ENCODE measurements at places on chromosomes 11 and 22.
A peak's percentile ranks its signal among the peaks of the same experiment; 100 is the strongest.

- no peaks in the 10 kb centered on the region for H3K36me3 ChIP-seq
- no peak for DNase-seq
Observed at GRCh38 chr11:110249066-110249465, 47.3 kb downstream of the RDX start.

- peak overlapping the region; percentile 53 for H3K4me3 ChIP-seq
- H3K36me3 ChIP-seq = no peaks in the 10 kb centered on the region
- peaks cover 3% of the 10 kb centered on the region for H3K4me1 ChIP-seq
- peak; percentile 64 for DNase-seq
- no peak overlapping the region for H3K27ac ChIP-seq
Observed at GRCh38 chr22:31082606-31083376, 1.7 kb downstream of the SMTN start.

- peaks cover 5% of the 10 kb centered on the region for H3K27me3 ChIP-seq
- H3K4me1 ChIP-seq = no peaks in the 10 kb centered on the region
- no peak overlapping the region for H3K27ac ChIP-seq
- no peak overlapping the region for H3K4me3 ChIP-seq
Observed at GRCh38 chr22:36302439-36303114, 49.6 kb downstream of the APOL1 start.

GRCh38 chr11:13726456-13726855 lies 58.0 kb downstream of the FAR1 start:
- H3K4me3 ChIP-seq = no peak overlapping the region
- peaks cover 4% of the 10 kb centered on the region for H3K36me3 ChIP-seq
- no peak overlapping the region for H3K27ac ChIP-seq

DNA sequence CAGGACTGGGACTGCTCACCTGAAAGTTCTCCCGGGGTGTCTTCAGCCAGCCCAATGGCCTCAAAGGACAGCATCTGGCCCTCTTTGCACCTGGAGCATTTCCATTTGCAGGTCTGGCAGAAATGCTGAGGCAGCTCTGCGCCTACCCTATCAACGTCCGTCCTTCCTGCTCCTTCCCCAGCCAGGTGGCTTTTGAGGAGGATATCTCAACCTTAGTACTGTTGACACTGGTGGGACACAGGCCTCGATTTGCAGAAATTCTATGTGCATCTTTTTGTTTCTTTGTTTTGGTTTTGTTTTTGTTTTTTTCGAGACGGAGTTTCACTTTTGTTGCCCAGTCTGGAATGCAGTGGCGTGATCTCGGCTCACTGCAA lies 5.0 kb downstream of the MOGAT2 start:
- H3K27me3 ChIP-seq = peaks cover 2% of the 10 kb centered on the region

GRCh38 chr22:24925586-24926427 lies 20.7 kb downstream of the LHFPL7 start:
- no peak overlapping the region for H3K4me3 ChIP-seq
- no peaks in the 10 kb centered on the region for H3K4me1 ChIP-seq
- DNase-seq = no peak
- H3K27ac ChIP-seq = no peak overlapping the region
- no peaks in the 10 kb centered on the region for H3K36me3 ChIP-seq
- no peaks in the 10 kb centered on the region for H3K27me3 ChIP-seq

DNA sequence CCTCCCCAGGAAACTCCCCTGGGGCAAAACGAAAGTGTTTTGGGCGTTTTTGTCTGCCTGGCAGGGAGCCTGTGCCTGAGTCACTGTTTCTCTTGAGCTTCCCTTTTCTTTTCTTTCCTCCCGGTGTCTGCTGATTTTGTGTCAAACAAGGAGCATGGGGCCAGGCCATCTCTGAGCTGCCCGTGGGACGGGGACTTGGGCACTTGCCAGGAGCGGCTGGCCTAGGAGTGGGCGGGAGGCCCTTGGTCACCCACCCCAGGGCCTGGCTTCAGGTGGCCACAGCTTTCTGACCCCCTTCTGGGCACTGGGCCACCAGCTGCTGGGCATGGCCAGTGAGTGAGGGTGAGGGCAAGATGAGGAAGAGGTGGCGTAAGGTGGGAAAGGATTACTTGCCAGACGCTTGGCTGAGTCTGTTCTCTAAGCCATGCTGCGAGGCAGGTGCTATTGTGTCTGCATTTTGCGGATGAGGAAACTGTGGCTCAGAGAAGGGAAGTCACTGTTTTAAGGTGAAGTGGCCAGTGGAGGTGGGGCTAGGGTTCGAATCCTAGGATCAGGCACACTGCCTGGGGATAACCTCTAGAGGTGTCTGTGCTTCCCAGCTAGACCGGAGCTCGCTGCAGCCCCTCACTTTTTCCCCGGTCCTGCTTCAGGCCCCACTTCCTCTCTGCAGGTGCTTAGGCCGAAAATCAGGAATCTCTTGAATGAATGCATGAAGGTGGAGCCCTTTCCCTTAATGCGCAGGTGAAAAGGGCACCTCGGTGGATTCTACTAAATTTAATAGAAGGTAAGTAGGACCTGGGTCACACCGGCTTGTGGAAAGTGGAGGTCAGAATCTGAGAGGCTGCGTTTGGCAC lies 7.8 kb upstream of the NFAM1 start:
- no peak for DNase-seq
- H3K27me3 ChIP-seq = peaks cover 10% of the 10 kb centered on the region
- H3K27ac ChIP-seq = no peak overlapping the region
- H3K4me1 ChIP-seq = peaks cover 17% of the 10 kb centered on the region

GRCh38 chr11:36333897-36334296 lies 37.8 kb downstream of the PRR5L start:
- no peak overlapping the region for H3K4me3 ChIP-seq
- H3K27ac ChIP-seq = no peak overlapping the region
- no peaks in the 10 kb centered on the region for H3K4me1 ChIP-seq
- H3K27me3 ChIP-seq = no peaks in the 10 kb centered on the region

DNA sequence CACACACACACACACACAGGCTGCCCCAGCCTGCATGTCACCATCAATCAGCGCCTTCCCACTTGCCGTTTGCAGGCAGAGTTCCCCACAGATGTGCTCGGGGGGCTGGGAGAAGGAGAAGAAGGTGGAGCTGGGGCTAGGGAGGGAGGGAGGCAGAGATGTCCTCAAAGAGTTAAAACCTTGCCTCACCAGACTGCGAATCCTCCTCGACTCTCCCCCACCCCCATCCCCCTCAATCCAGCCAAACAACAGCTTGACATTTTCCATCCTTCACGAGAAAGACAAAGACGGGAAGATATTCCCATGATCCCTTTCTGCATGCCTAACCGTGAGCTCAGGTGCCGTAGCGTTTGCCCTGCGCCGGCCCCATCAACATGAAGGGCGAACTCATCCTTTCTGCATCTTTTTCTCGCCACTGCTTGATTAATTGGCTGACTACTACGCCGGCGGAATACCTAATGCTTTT lies 365.5 kb downstream of the MIAT start:
- no peak for DNase-seq
- peaks cover 4% of the 10 kb centered on the region for H3K4me1 ChIP-seq
- no peak overlapping the region for H3K27ac ChIP-seq
- H3K27me3 ChIP-seq = peaks cover 3% of the 10 kb centered on the region
- no peak overlapping the region for H3K4me3 ChIP-seq

GRCh38 chr22:49765091-49765771 lies 62.4 kb downstream of the BRD1 start:
- H3K27me3 ChIP-seq = peaks cover 18% of the 10 kb centered on the region
- no peak overlapping the region for H3K4me3 ChIP-seq
- no peak overlapping the region for H3K27ac ChIP-seq
- H3K4me1 ChIP-seq = peaks cover 6% of the 10 kb centered on the region

GRCh38 chr11:20089796-20090653 lies 70.2 kb downstream of the DBX1 start:
- peaks cover 23% of the 10 kb centered on the region for H3K36me3 ChIP-seq
- DNase-seq = no peak
- H3K4me1 ChIP-seq = peaks cover 4% of the 10 kb centered on the region
- peaks cover 11% of the 10 kb centered on the region for H3K27me3 ChIP-seq

DNA sequence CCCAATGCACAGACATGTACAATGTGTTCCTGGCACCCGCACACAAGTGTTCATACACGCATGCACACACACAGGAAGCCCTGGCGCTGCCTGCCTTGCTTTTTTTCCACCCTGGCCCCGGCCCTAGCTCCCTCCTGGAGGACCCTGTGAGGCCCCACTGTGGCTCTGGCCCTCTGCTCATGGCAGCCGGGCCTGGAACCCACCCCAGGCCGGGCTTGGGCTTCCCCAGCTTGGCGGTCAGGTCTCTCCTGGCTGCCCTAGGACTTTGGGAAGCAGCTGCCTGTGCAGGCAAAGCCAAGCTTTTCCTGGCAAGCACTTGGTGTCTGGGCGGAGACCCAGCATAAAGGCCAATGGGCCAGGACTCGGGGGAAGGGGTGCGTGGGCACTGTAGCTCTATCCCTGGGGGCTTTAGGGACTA lies 30.5 kb downstream of the CD82 start:
- peaks cover 47% of the 10 kb centered on the region for H3K4me1 ChIP-seq
- no peak overlapping the region for H3K4me3 ChIP-seq
- no peak overlapping the region for H3K27ac ChIP-seq
- H3K27me3 ChIP-seq = peaks cover 3% of the 10 kb centered on the region
- H3K36me3 ChIP-seq = no peaks in the 10 kb centered on the region
- no peak for DNase-seq

GRCh38 chr11:77102246-77103210 lies at the start of gene OMP:
OMP (plus strand) TSS chr11:77102840; CDS start chr11:77102840, 0 bp downstream.
- peaks cover 7% of the 10 kb centered on the region for H3K4me1 ChIP-seq
- no peak for DNase-seq
- H3K27me3 ChIP-seq = peaks cover 18% of the 10 kb centered on the region
- H3K4me3 ChIP-seq = no peak within 1 kb of the TSS
- H3K36me3 ChIP-seq = peaks cover 10% of the 10 kb centered on the region
- H3K27ac ChIP-seq = no peak within 1 kb of the TSS

- peaks cover 10% of the 10 kb centered on the region for H3K4me1 ChIP-seq
- no peaks in the 10 kb centered on the region for H3K36me3 ChIP-seq
- peak within 1 kb of the TSS; percentile 98 for H3K27ac ChIP-seq
- peak within 1 kb of the TSS; percentile 99 for H3K4me3 ChIP-seq
Observed at GRCh38 chr11:74948898-74949752, at the start of the genes SPCS2 and XRRA1. SPCS2 (plus strand) TSS chr11:74949266; CDS start chr11:74949286, 20 bp downstream. XRRA1 (minus strand) TSS chr11:74949091; CDS start chr11:74940878, 8,213 bp downstream.

DNA sequence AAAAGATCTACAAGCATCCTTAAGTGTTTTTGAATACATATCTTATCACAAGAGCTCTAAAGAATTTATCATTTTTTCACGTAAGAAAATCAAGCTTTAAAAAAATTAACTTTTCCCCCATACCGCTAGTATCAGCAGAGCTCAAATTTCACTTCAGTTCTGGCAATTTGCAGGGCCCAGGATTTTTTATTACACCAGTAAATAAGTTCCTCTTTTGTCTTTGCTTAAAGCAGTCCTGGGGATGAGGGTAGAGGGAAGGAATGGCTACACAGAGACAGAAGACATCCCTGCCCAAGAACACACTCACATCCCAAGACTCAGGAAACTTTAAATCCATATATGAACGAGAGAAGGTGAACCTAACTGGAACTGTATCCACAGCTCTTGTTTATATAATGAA lies 22.6 kb upstream of the SORL1 start:
- H3K27ac ChIP-seq = no peak overlapping the region
- no peak for DNase-seq
- H3K4me1 ChIP-seq = no peaks in the 10 kb centered on the region
- no peak overlapping the region for H3K4me3 ChIP-seq

- H3K27ac ChIP-seq = no peak overlapping the region
- no peaks in the 10 kb centered on the region for H3K36me3 ChIP-seq
- peak overlapping the region; percentile 10 for H3K4me3 ChIP-seq
- H3K27me3 ChIP-seq = peaks cover 6% of the 10 kb centered on the region
- DNase-seq = no peak
Observed at GRCh38 chr11:115146425-115146824, 357.8 kb downstream of the CADM1 start.

GRCh38 chr11:21895686-21896085 lies 297.2 kb upstream of the ANO5 start:
- no peak overlapping the region for H3K4me3 ChIP-seq
- no peaks in the 10 kb centered on the region for H3K36me3 ChIP-seq
- H3K27me3 ChIP-seq = no peaks in the 10 kb centered on the region
- no peaks in the 10 kb centered on the region for H3K4me1 ChIP-seq
- H3K27ac ChIP-seq = no peak overlapping the region

DNA sequence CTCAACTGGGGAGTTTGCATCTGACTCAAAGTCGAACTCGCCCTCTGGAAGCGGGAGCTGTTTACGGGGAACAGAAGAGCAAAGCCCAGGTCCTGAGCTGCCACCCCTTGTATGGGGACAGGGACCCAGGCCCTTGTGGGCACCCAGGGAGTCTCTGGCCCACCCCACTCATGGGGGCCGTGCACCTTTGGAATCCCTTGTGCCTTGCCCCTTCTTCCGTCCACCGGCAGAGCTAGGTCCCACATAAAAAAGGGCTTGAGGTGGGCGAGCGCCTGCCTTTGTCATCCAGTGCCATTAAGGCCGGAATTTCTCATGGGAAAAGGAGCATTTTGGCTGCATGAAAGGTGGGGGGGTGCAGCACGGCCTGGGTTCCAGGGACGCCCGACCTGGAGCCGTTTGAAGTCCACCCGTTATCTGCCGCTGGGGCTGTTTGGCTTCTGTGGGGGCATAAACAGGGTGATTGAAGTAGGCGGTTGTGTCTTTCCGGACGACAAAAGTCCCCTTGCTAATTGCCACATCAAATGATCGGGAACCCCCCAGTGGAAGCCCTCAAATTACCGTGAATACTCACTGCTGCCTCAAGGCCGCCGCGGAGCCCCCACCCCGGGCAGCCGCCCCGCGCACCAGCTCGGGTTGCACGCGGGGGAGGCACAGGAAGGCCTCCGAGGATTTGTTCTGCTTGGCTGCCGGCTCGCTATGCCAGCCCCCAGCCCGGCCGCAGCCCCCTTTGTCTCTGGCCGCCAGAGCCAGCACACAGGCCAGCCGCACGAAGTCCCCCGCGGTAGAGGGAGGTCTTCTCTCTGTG lies 49.0 kb upstream of the FGF3 start:
- no peaks in the 10 kb centered on the region for H3K4me1 ChIP-seq
- no peak overlapping the region for H3K4me3 ChIP-seq
- H3K27me3 ChIP-seq = no peaks in the 10 kb centered on the region
- H3K36me3 ChIP-seq = no peaks in the 10 kb centered on the region
- no peak for DNase-seq
- no peak overlapping the region for H3K27ac ChIP-seq

DNA sequence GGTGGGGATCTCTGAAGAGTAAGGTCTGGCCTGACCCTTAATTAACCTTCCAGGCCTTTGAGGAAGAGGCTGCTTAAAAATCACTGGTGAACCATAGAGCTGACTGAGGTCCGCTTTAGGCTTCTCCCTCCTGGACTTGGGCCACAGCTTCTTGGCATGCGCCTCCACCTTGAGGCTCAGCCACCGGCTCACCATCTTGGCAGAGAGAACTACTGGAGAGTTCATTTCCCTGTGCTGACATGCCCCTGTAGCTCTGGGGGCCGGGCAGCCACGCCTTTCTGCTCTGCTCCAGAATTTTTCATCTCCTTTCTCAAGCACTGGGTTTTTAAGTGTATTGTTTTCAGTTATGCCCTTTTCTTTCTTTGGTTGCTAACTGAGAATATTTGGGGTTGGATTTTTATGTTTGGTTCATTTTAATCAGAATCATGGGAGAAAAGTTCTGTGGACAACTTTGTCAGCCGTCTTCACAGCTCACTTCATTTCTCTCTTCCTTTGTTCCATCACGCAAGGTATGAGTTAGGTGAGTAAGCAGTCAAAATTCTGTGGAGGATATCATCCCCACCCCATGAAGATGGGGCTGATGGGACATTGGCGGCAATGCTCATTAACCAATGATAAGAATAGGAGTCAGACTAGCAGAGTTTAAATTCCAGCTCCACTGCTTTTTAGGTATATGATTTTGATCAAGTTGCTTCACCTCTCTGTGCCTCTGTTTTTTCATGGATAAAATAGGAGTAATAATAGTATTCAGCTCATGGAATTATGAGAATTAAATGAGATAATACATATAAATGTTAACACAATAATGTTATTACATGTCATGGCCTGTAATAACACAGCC lies 103.9 kb downstream of the DBX1 start:
- H3K27ac ChIP-seq = no peak overlapping the region
- no peaks in the 10 kb centered on the region for H3K36me3 ChIP-seq
- H3K4me3 ChIP-seq = no peak overlapping the region
- peaks cover 10% of the 10 kb centered on the region for H3K4me1 ChIP-seq

GRCh38 chr11:60367009-60367408 lies 11.3 kb upstream of the MS4A7 start:
- no peak for DNase-seq
- peaks cover 2% of the 10 kb centered on the region for H3K4me1 ChIP-seq
- no peaks in the 10 kb centered on the region for H3K36me3 ChIP-seq
- H3K4me3 ChIP-seq = no peak overlapping the region

Data from glutamatergic neuron (in vitro differentiated cells).